Caco-2 (cell line): ENCODE measurements at places on chromosomes 16 and 17. TPM values are rescaled to one million over a fixed set of nuclear protein-coding genes. Genes with fewer than 3 reads are reported as not detected.

DNA sequence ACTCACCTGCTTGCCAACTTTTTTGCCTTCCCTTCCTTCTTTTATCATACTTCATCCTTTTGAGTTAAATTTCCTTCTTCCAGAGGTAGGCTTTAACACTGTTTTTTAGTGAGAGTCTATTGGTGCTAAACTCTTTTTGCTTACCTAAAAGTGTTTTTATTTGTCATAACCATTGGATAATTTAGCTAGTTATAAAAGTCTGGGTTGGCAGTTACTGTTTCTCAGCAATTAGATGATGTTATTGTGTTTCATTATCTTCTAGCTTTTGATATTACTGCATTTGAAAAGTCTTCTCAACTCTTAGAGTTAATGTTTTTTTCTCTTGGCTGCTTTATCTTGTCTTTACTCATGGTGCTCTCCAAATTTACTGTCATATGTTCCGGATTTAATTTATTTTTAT lies 22.6 kb downstream of the ZNRF1 start:
- H3K27ac ChIP-seq, result no peak overlapping the region
- DNase-seq, result no peak
- 0 out of 2 replicates have a peak, but pooled peaks cover 1% of the 10 kb centered on the region for H3K36me3 ChIP-seq
- no peaks in the 10 kb centered on the region for H3K4me1 ChIP-seq

NEK8 gene
- total RNA-seq, result 11.0 and 13.4 TPM in 2 replicates

DNA sequence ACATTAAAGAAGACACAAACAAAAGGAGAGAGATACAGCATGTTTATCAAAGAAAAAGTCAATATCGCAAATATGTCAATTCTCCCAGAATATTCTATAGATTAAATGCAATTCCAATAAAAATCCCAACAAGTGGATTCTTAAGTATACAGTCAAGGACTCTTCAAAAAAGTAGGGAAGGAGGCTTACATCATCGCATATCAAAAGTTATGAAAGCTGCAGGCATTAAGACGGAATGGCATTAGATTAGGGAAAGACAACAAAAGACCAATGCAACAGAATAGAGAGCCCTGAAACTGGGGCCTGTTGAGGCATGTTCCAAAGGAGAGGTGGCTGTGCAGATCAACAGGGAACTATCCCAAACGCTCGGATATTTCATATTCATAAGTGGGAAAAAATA lies 76.0 kb downstream of the MARCHF10 start:
- H3K36me3 ChIP-seq, result no peaks in the 10 kb centered on the region
- H3K27me3 ChIP-seq, result no peaks in the 10 kb centered on the region
- no peak overlapping the region for H3K4me3 ChIP-seq
- H3K4me1 ChIP-seq, result no peaks in the 10 kb centered on the region
- H3K27ac ChIP-seq, result no peak overlapping the region
- DNase-seq, result no peak

ZG16 gene
- 1.4 and 1.9 TPM in 2 replicates for total RNA-seq

DNA sequence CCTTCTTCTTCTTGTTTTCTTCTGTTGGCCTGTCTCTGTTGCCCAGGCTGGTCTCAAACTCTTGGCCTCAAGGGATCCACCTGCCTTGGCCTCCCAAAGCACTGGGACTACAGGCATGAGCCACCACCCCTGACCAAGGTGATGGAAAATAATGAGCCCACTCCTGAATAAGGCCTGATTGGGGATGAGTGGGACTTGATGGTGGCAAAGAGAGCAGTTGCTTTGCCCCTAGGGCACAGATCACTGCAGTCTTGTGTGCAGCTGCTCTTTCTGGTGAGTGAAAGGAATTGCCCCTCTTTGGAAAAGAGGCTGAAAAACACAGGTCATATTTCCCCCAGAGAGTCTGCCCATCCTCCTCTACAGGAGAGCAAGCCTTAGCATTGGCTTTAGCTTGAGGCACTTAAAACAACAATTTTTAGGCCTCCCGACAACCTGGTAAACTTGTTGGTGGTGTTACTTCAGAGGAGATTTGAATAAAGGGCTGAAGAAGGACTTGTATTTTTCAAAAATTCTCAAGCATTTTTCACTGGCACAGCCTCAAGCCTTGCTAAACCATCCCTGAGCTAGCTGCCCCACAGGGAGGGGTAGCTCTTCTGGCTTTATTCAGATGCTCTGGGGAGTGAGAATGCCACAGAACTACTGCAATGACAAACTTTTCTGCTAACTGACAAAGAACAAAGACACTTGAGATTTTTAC lies 6.1 kb upstream of the PDP2 start:
- no peaks in the 10 kb centered on the region for H3K36me3 ChIP-seq
- no peak for DNase-seq
- H3K4me1 ChIP-seq, result peaks cover 19% of the 10 kb centered on the region
